CD8-positive, alpha-beta T cell (primary cell): ENCODE measurements at places on chromosomes 11 and 22.

DNA sequence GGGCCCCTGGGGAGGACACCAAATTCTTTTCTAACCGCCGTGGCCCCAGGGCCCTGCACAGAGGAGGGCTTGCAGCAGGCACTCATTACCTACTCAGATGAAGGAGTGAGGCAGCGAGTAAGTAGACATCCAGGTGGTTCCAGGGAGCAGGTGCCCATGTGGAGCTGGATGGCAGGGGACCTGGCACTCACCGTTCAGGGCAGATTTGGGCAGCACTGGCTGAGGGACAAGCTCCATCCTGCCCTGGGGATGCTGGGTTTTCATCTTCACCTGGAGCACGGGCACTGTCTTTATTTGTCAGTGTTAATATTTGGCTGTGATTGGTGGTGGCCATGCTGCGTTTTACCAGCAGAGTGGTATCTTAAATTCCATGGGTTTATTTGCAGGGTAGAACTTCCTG, 1182.7 kb downstream of the BRD1 start:
- DNase-seq = no peak

GRCh38 chr11:112555491-112556364, 295.1 kb upstream of the PLET1 start:
- peak; percentile 32 for DNase-seq

GRCh38 chr22:45878051-45878781, 98.7 kb downstream of the WNT7B start:
- DNase-seq = no peak

DNA sequence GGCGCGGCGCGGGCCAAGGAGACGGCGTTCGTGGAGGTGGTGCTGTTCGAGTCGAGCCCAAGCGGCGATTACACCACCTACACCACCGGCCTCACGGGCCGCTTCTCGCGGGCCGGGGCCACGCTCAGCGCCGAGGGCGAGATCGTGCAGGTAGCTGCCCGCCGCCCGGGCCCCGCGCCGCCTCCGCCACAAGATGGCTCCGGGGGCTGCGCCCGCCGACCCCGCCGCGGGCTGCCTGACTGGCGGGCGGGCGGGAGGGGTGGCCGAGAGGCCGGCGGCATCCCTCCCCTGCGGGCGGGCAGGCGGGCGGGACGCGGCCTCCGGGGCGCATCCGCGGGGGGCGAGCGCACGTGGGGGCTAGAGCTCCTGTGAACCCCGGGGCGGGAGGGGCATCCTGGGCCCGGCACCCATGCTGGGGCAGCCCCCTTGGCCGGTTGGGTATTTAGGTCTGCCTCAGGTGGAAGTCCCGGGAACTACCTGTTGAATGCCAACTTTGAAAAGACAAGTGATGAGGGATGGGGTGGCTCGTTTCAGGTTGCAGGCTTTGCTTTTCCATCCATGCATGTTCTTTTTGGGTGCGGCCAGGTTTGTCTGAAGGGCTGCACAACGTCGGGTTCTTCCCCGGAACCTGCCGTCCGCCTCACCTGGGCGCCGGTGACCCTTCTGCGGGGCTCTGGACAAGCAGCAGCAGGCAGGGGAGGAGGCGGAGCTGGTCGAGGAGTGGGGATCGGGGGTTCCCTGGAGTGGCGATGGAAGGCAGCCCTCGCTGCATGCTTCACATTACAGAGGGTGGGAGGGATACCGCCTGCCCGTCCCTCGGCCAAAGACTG, 760 bp downstream of the ZNRF3 start:
- peak; percentile 8 for DNase-seq

GRCh38 chr11:79440571-79441460, at the start of gene TENM4:
TSS of gene TENM4 (minus strand) at chr11:79441030. CDS start at chr11:79069944, 371,086 bp downstream.
- DNase-seq = no peak

DNA sequence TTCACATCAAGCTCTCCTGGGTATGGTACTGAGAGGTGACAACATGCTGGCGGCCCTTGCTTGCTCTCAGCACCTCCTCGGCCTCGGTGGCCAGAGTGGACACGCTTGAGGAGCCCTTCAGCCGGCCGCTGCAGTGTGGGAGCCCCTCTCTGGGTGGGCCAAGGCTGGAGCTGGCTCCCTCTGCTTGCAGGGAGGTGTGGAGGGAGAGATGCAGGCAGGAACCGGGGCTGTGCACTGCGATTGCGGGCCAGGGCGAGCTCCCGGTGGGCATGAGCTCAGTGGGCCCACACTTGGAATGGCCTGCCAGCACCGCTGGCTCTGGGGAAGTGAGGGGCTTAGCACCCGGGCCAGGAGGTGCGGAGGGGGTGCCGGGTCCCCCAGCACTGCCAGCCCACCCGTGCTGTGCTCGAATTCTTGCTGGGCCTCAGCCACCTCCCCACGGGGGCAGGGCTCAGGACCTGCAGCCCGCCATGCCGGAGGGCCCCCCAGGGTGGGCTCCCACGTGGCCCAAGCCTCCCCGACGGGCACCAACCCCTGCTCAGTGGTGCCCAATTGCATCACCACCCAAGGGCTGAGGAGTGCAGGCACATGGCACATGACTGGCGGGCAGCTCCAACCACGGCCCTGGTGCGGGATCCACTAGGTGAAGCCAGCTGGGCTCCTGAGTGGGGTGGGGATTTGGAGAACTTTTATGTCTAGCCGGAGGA, 106.2 kb downstream of the RAB38 start:
- no peak for DNase-seq

DNA sequence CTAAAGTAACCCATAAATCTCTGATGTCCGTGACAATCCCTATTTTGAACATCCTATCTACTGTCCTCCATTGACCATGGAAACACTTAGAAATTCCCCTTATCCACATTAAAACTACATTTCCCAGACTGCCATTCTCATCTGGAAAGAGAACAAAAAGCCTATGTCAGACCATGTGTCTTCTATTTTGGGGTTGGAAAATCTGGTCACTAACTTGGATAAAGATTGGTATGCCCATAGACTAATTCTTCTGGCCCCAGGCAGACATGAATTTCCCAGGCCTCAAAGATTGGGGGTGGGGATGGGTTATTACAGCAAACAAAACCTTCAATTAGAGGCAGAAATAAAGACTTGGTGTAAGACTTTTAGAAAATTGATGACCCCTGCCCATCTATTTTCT, 30.9 kb upstream of the CREB3L1 start:
- DNase-seq = no peak

GRCh38 chr11:72378704-72379383, 55.5 kb downstream of the CLPB start:
- DNase-seq = no peak

GRCh38 chr11:120835601-120836228, 188.2 kb upstream of the TBCEL start:
- DNase-seq = no peak

DNA sequence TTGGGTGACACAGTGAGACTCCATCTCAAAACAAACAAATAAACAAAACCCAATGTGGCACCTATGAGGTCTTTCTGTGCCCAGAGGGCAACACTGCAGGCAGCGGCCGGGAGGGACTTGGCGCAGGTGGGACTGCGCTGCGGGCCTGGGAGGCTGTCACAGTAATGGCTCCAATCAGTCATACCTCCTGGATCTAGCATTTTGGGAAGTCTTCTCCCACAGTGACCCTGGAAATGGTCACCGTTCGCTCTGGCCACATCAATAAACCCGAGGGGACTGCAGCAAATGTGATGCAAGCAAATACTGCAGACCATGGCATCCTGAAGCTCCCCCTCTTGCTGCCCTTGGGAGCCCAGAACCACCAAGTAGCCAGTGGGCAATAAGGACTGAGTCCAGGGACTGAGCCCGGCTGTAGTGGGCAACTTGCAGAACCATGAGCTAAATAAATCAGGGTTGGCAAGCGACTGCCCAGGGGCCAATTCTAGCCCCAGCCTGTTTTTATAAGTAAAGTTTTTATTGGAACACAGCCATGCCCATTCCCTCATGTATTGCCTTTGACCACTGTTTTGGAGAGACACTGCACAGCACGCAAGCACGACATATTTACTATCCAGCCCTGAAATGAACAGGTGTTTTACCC, 15.4 kb downstream of the SHANK2 start:
- no peak for DNase-seq

- DNase-seq = no peak
Measured at GRCh38 chr11:86802601-86803051, 2.3 kb downstream of the PRSS23 start.
